Activated B cell treated with CpG ODN at 0.5 μM for 24 hours (primary cell): ENCODE measurements at places on chromosomes 4 and X. TPM values are rescaled to one million over a fixed set of nuclear protein-coding genes. Genes with fewer than 3 reads are reported as not detected.
A peak's percentile ranks its signal among the peaks of the same experiment; 100 is the strongest.

The GJB1 gene
- not detected in 2 replicates for total RNA-seq

The RP2 gene
- 11.3 TPM in 2 replicates for total RNA-seq

DNA sequence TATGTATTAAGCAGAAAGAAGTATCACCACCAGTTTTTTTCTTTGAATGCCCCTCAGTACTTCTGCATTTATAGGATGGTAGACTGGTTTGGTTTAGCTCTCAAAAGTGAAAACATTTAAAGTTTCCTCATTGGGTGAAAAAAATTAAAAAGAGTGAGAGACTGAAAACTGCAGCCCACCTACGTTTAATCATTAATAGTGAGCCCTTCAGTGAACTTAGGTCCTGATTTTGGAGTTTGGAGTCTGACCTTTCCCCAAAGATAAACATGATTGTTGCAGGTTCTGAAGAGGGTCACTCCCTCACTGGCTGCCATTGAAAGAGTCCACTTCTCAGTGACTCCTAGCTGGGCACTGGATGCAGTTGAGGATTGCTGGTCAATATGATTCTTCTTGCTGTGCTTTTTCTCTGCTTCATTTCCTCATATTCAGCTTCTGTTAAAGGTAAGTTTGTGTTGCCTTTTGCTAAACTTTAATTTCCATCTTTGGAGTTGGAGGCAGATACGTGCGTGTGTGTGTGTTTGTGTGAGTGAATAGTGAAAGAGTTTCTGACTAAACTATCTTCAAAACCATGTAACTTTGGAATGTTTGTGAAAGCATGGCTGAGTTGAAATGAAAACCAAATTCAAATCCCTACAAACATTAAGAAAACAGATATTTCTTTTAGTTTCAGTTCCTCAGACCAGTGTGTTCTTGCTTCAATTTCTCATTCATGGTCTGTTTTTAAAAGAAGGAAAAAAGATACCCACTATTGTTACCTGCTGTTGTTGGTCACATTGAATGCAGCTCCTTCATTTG lies at the start of gene MTTP:
Gene MTTP, plus strand, starts transcription at position 295 of the 795 bp plus-strand sequence. Its CDS starts 86 bp downstream, at position 381.
- no peak for DNase-seq

GRCh38 chr4:21954916-21955315 lies 6.3 kb upstream of the KCNIP4 start:
- DNase-seq = no peak

GRCh38 chrX:154046031-154046781 lies 26.5 kb upstream of the IRAK1 start:
- no peak for DNase-seq

GRCh38 chrX:109264878-109265277 lies 217.0 kb downstream of the GUCY2F start:
- DNase-seq = no peak

GRCh38 chr4:145870155-145871020 lies 68.2 kb downstream of the ZNF827 start:
- DNase-seq = no peak

GRCh38 chr4:121656269-121656641 lies 40.5 kb downstream of the ANXA5 start:
- no peak for DNase-seq

The HPRT1 gene
- total RNA-seq = 27.7 and 30.4 TPM in 2 replicates

GRCh38 chr4:176319704-176320339 lies at the start of gene SPCS3:
Gene SPCS3 (plus strand): TSS chr4:176319966. CDS start chr4:176320077, 111 bp downstream.
- peak; percentile 96 for DNase-seq

The RUFY3 gene
- total RNA-seq = 55.0 and 69.4 TPM in 2 replicates

DNA sequence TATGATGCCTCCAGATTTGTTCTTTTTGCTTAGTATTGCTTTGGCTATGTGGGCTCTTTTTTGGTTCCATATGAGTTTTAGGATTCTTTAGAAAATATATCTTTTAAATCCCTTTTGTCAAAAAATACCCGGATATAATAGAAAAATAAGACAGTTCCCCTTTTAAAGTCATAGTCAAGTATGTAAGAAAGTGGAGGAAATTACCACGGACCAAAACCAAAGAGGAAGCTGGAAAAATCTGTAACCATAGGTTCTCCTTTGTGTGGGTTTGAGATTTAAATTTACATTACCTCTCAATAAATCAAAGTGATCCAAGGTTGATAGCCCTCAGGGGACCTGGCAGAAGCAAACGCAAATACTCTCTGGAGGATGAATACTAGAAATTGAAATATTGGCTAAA lies 58.3 kb upstream of the PACRGL start:
- DNase-seq = no peak

The IL13RA1 gene
- total RNA-seq = 13.9 and 15.0 TPM in 2 replicates

- DNase-seq = no peak
Measured at GRCh38 chrX:132173647-132174046, 45.6 kb downstream of the RAP2C start.

GRCh38 chr4:52752936-52753335 lies 1.7 kb upstream of the ERVMER34-1 start:
- DNase-seq = no peak

GRCh38 chrX:47579537-47579936 lies 2.7 kb upstream of the TIMP1 start:
- no peak for DNase-seq

The CXCL1 gene
- total RNA-seq = not detected in 2 replicates

The MAGEE2 gene
- not detected in 2 replicates for total RNA-seq

GRCh38 chr4:154622598-154622997 lies 10.1 kb upstream of the FGG start:
- DNase-seq = no peak

GRCh38 chr4:6582889-6583490 lies 8.0 kb downstream of the MAN2B2 start:
- DNase-seq = no peak
